ENCODE measurements at places on chromosomes 1 and 21. TPM values are rescaled to one million over a fixed set of nuclear protein-coding genes. Genes with fewer than 3 reads are reported as not detected.

The FAM43B gene
- 0.31 TPM for polyA plus RNA-seq

The NCMAP gene
- 10.9 TPM for polyA plus RNA-seq

The BTBD19 gene
- 13.0 TPM for polyA plus RNA-seq

The ASB17 gene
- not detected for polyA plus RNA-seq

The PRPF38B gene
- polyA plus RNA-seq = 75.7 TPM

The CFAP107 gene
- 0.03 TPM for polyA plus RNA-seq

The TRIM33 gene
- 27.2 TPM for polyA plus RNA-seq

The C1orf174 gene
- polyA plus RNA-seq = 28.4 TPM

The TLCD4 gene
- 4.9 TPM for polyA plus RNA-seq

The NOS1AP gene
- polyA plus RNA-seq = 2.7 TPM

All from large intestine (tissue), 12 donors.